ENCODE measurements at places on chromosomes 12 and 14. TPM values are rescaled to one million over a fixed set of nuclear protein-coding genes. Genes with fewer than 3 reads are reported as not detected.

Gene SLC25A3
- total RNA-seq: 928 TPM

Gene BCL11B
- under 0.01 TPM for total RNA-seq

Gene CLEC6A
- total RNA-seq: not detected

Gene HIGD1C
- total RNA-seq: not detected

Gene PMEL
- 0.33 TPM for total RNA-seq

Gene GARIN6
- total RNA-seq: not detected

Gene EGLN3
- 0.29 TPM for total RNA-seq

Gene FSCB
- total RNA-seq: not detected

Gene TPCN1
- 42.5 TPM for total RNA-seq

Gene EML1
- total RNA-seq: 72.9 TPM
